ENCODE measurements at places on chromosomes 5 and 9.

GRCh38 chr5:127011153-127011552 is 19.2 kb downstream of the MARCHF3 start:
- DNase-seq: no peak

DNA sequence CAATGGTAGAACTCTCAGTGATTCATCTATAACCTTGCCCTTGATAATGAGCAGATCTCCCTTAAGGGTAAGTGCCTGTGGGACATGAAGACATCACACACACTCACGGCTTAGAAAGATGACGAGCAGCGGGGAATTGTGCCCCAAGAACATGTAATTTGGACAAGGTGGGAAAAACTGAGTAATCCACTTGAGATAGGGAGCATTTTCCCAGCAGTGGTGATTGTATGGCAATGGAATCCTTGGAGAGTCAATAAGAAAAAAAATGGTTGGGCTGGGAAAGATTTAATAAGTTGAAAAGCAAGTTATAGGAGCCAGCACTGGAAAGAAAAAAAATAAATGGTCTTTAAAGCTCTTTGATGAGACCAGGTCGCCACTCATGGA is 193.1 kb downstream of the GLIS3 start:
- no peak for DNase-seq

DNA sequence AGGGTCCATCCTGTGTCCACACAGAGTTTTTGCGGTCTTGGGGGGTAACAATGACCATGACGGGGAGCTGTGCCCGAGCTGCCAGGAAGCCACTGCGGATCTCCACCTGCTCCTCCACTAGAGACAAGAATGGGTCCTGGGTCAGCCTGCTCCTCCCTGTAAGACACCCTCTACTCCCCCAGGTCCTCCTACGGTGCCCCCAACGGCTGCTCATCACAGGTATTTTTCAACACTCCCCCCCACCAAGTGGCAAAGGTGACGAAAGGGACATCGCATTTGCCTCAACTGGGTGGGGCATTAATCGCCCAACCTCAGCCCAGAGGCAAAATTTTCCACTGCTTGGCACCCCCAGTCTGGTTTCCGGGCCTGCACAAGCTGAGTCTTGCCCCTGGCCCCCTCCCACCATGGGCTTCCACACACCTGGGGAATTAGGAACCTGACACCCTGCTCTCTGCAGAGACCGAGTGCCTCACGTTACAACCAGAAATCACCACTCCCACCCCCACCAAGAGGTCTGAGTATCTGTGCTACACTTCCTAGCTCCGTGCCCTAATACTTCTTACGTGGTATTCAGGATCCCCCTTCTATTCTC is 9.6 kb downstream of the NOL6 start:
- no peak for DNase-seq

GRCh38 chr9:136433043-136433715 is 6.5 kb downstream of the INPP5E start:
- DNase-seq: no peak

GRCh38 chr9:104027295-104027694 is 66.8 kb upstream of the SMC2 start:
- no peak for DNase-seq

GRCh38 chr9:33818167-33818846 is 1.3 kb downstream of the UBE2R2 start:
- no peak for DNase-seq

- no peak for DNase-seq
Measured at GRCh38 chr9:109887079-109887478, 107.1 kb downstream of the PALM2AKAP2 start.

GRCh38 chr5:84870369-84870768 is 485.7 kb upstream of the EDIL3 start:
- DNase-seq: no peak

GRCh38 chr9:37551888-37552287 is 24.3 kb downstream of the FBXO10 start:
- no peak for DNase-seq

GRCh38 chr5:160423099-160423498 is 1.4 kb downstream of the PTTG1 start:
- no peak for DNase-seq

- no peak for DNase-seq
Measured at GRCh38 chr5:3393920-3394597, 201.6 kb upstream of the IRX1 start.

- no peak for DNase-seq
Measured at GRCh38 chr9:134895908-134896833, 15.6 kb downstream of the FCN2 start.

DNA sequence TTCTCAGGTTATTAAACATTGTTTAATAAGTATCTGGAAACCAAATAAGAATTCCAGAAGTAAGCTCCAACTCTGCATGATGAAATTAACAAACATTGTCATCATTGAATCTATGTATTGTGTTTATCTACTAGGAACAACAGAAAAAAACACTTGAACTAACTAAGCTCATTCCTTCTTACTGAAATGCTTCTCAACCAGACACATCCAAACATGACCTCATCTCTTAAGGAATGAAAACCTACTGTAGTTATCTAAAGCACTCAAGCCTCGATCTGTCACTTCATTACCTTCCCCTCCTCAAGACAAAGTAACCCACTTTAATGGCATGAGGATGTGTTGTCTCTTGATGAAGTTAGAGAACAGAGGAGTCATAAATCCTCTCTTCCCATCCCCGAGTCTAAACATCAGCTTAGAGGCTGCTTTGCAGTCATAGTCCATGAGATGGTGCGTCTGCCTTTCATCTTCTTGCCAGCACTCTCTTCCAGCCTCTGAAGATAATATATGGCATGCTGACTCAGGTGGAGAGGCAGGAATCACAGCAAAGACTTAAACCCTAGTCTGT is 86.5 kb downstream of the CEMIP2 start:
- DNase-seq: no peak

GRCh38 chr9:107711542-107711941 is 222.0 kb upstream of the KLF4 start:
- DNase-seq: no peak

DNA sequence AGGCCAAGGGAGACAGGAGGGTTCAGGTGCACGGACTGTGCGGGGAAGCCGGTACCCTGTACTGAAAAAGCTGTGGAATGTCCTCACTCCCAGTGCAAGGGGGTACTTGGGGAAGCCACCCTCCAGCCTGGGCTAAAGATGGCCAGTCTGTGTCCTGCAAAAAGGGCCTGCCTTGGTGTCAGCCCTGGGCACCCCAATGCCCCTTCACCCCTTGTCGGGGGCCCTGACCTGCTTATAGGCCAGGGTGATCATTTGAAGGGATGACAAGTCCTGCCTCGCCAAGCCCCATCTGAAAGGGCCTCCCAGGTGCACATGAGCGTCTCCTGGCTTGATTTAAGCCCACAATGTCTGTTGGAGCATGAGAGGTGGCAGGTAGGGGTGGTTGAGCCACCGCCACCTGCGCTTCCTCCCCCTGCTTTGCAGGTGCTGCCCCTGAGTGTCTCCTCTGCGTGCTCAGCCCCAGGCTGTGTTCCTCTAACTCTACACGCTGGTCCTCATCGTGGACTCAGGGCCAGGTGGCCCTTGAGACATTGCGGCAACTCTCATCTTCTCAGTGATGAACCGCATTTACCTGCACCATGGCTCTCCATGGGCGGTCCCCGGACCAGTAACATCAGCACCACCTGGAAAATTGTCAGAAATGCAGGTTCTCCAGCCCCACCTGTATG is 97.0 kb downstream of the ANKRD33B start:
- DNase-seq: no peak

DNA sequence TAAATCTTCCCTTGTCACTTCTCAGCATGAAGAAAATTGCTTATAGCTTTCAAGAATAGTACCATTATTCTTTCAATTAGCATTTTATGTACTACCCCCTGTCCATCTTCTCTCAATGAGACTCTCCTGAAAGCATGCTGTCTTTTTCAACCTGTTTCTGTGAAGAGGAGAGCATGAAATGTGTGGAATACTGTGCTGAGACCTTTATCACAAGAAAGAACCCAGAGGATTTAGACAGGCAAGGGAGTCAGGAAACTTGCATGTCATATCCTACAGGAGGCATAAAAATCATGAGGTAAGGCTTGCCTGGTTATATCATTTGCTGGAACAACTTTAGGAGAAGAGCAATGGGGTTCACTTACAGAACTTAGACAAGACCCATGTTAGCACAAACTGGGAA is 56.7 kb upstream of the LPAR1 start:
- no peak for DNase-seq

GRCh38 chr9:99748266-99748665 is 73.4 kb upstream of the NR4A3 start:
- DNase-seq: no peak

- no peak for DNase-seq
Measured at GRCh38 chr5:56692359-56693219, 122.8 kb upstream of the MAP3K1 start.

DNA sequence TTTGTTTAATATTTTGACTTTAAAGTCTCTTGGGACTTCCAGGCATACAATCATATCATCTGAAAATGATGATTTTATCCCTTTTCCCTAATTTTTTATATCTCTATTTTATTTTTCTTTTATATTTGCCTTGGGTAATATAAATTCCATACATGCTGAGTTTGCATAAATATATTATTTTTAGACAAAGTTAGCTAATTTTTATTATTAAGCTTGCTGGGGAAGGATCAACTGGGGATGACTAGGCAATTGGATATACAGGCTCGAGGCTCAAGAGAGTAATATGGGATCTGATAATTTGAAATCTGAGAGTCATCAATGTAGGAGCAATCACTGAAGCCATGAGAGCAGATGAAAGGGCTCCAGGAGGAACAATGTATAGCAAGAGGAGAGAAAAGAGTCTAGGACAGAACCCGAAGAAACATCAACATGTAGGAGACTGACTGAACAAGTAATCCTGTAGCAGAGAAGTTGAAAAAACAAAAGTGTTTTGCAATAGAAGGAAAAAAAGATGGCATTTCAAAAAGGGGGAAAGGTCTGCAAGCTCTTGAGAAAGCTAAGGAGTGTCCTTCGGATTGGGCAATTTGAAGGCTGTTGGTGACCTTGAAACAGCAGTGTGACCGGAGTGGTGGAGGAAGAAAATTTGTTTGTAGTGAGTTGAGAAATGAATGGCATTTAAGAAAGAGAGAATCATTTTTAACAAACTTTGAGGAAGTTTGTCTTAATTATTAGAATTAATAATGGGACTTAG is 17.0 kb upstream of the RHOBTB3 start:
- no peak for DNase-seq

- no peak for DNase-seq
Measured at GRCh38 chr5:121897341-121897740, 45.7 kb downstream of the FTMT start.

DNA sequence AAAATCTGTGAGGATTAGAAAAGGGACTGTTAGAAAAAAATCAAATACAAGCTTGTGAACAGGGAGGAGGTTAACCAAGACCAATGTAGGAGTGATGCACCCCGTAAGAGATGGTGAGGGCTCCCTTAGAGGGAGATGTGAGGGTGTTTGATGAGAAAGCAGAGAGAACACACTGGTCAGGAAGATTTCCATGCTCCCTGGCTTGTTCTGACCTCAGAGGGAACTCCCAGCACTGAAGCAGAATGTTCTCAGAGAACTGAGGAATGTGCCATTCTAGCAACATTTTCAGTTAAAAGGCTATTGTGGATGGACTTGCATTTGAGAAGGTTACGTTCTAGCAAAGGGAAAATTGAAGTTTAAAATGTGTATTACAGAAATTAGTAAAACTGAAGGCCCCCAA is 110.6 kb downstream of the HTR4 start:
- no peak for DNase-seq

DNA sequence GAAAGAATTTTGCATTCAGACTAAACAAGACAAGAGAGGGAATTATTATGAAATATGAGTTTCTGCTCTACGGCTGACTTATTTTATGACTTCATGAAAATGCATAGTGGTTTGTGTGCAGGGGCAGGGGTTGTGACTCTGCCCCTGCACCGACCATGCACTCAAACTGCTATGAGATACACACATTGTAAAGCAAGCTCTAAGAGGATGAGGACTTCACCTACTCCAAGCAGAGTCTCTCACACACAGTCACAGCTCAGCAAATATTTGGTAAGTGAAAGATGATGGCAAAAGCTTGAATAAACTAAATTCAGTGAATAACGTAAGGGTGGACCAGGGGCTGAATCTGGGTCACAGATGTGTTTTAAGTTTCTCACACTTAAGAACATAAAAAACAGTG is 542.9 kb downstream of the PRELID2 start:
- DNase-seq: no peak

Data from activated CD4-positive, alpha-beta T cell treated with anti-CD3 and anti-CD28 coated beads for 1 hour (primary cell).